Activated T-cell treated with anti-CD3 and anti-CD28 coated beads for 24 hours (primary cell): ENCODE measurements at places on chromosomes 12 and 14.

DNA sequence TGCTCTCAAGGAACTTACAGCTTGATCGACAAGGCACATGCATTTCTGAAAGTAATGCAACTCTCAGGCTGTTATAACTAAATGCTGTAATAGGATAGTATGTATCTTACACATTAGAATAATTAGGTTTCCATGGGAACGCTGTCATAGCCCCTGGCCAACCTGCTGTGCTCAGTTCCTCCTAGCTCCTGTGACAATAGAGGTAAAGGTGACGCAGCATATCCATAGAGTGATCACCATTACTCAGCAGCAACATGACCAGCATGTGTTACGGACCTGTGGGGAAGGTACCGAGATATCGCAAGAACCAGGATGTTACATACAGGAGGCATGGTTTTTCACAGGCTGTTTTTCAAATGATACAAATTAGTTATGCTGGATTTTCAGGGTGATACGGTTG is 150.7 kb downstream of the CAND1 start:
- no peak for DNase-seq

- DNase-seq, result no peak
These were observed 6.8 kb upstream of the CHPT1 start for GRCh38 chr12:101690544-101691098.

DNA sequence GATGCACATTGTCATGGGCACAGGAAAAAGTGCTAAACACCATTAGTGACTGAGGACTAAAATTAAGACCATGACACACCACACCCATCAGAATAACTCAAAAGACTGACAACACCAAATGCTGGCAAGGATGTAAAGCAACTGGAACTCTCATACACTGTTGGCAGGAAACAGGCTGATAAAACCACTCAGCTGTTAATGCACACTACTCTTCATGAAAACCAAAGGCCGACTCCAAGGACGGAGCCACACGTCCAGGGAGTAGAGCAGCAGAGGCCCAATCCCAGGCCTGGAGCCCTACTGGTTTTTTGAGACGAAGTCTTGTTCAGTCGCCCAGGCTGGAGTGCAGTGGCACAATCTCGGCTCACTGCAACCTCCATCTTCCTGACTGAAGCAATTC is 6.4 kb downstream of the RAD52 start:
- DNase-seq, result no peak

- DNase-seq, result no peak
These were observed 113.2 kb downstream of the TRMT5 start for GRCh38 chr14:60867503-60868172.

DNA sequence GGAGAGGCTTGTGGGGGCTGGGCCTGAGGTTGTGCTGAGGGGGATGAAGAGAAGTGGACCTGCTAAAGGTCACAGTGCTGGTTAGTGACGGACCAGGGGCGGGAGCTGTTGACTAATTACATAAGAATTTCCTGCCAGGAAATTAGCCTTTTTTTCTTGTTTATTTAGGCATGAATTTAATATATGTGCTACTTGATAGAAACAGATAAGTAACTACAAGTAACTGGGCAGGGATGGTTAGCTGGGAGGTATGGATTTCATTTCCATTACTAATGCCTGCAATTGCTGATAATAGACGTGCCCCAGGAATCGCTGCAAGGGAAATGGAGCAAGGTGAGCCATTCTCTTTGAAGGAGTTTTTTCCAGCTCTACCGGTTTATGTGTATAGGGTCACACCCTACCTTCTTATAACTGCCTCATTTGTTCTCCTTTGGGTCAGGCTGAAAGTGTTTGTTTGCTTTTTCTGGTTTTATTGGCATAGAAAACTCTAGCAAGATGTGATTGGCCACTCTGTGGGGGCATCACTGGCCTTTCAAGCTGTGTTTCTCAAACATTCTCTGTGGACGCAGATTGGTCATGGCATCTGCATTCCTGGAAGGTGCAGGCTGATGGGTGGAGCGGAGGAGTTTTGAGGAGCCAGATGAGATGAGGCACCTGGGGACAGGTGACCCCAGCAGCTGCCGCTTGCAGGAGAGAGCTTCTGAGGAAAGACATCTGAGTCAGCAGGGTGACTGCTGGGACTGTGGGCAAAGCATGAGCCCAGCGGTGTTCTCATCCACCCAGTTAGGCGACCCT is 19.0 kb upstream of the GPRC5A start:
- DNase-seq, result no peak

DNA sequence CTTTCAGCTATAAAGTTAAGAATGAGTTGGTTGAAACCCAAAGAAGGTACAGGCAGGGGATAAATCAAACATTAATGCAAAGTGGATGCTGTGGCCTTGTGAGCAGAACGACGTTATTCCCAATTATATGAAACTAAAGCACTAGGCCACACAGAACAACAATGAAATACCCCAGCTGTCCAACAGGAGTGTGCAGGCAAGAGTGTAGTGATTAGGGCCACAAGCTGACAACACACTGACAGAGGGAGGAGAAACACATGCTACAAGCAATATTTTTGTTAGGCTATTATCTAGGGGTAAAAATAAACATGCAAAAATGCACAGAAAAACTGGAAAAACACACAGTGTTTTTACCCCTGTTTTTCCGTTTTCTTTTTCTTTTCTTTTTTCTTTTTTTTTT is 15.0 kb downstream of the MAP3K9 start:
- DNase-seq, result no peak

DNA sequence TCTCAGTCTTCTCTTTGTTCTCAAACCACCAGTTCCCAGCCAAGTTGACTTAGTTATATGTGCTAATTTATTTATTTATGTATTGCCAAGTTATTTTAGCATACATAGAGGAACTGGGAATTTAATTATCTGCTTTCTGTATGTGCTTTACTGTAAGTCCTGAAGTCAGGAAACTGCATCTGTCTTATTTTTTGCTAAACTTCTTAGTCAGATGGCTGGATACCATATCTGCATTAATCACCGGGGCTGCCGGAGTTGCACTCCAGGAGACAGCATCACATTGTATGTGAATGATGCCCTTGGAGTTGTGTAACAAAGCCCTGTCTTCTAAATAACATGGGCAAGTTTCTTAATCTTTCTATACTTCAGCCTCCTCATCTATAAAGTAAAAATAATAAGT is 96.2 kb downstream of the MON2 start:
- DNase-seq, result no peak

GRCh38 chr12:88241862-88242570 is 99.9 kb downstream of the TMTC3 start:
- DNase-seq, result peak; percentile 11

- DNase-seq, result no peak
These were observed 58.1 kb downstream of the ETV6 start for GRCh38 chr12:11707535-11707934.

DNA sequence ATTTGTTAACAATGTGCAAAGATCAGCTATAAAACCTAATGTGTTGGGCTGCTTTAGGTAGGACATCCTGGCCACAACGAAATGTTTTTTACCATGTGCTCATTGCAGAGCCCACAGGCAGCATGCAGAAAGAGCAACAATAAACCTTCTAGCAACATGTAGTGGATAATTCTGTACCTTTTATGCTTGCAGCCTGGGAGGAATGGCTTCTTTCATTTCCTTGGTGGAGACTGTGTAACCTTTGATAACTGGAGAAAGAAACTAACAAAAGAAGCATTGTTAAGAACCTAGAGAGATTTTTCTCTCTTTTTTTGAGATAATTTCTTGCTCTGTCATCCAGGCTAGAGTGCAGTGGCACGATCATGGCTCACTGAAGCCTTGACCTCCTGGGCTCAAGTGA is 225.5 kb upstream of the PRICKLE1 start:
- DNase-seq, result no peak

DNA sequence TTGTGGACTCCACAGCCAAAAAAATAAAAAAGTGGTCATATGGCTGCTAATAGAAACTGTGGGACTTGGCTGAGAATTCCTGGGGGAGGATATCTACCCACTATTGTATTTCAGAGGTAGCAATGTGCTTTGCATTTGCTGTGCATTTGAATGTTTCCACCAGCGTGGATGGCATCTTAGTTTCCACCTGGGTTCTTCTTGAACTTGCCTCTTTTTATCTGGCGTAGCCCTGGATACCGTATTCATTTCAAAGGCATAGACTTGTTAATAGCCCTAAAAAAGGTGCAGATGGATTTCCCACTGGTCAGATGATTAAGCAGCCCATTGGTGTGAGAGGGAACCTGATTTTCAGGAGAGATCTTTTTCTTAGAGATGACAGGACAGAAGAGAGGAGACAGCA is 1.9 kb upstream of the MYF5 start:
- no peak for DNase-seq

DNA sequence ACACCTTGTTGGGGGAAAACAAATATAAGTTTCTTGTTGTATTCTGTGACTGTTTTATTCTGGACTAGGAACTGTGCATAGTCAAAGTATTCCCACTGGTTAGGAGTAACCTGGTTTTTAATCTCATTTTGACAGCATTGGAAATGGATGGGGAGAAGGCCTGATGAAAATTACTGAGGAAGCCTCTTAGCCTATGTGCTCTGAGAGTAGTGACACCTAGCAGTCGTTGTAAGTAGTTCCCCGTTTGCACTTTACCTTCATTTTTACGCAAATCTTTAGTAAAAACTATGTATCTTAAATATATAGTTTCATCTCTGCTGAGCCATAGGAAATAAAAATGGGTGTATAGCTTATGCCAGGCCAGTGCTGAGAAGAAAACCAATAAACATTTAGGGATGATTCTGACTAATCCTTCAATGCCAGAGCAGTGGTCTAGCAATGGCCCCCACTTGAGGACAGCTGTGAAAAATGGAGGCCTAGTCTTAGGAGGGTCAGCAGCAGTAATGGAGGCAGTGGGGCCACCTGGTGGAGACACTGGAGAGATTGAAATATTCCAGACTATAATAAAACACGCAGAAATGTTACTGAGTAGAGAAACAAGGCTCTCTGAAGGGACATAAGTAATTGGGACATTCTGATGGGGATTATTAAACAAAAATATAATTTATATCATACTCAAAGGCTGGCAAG is 133.2 kb upstream of the NOVA1 start:
- DNase-seq, result no peak

DNA sequence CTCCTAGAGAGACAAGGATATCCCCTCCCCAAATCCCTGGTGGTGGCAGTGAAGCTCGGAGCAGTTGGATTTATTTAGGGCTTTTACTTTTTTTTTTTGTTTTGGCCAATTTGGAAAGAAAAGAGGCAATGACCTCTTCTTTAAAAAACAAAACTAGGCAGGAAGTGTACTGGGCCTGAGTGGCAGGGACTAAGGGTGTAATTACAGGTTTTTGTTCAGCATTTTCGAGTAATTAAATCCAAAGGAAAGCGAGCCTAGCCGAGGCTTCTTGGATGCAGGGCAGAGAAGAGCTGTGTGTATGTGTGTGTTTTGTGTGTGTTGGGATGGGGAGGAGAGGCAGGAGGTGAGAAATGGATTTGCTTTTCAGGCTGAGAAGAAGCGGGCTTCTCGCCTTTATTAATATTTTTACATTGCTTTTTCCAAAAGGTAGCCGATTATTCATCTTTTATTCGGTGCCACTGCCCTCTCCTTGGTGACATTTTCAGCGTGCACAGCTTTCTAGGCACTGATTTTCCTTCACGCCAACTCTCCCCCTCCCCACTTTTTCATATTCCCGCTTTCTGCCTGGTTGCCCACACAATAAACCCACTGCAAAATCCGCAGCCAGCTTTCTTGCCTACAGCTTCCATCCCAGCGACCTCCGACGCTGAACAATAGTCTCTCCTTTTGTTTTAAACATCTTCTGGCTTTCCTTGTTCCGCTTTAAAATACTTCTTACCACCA is 8.9 kb upstream of the IRF2BPL start:
- no peak for DNase-seq

GRCh38 chr12:62750941-62751809 is 183.8 kb downstream of the PPM1H start:
- DNase-seq, result no peak

DNA sequence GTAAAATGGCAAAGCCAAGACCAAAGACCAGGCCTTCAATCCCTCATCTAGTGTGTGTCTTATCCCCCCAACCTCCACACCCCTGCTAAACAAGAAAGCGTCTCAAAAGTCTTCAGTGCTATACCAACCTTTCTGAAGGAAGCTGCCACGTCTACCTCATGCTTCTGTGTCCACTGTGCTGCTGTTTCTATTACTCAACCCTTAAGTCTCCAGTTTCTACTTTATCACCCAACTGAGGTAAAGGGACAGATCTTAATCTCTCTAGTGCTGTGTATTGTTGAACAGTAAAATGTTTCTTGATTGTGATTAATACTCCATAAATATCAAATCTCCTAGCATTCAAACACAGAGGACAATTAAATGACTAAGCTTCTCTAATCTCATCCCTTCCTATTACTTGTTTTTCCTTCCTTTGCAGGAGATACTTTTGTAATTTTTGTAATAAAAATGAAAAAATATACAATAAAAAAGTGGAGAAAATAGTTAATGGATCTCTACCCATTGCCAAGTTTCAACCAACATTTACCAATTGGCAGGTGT is 23.3 kb downstream of the BTBD7 start:
- no peak for DNase-seq

DNA sequence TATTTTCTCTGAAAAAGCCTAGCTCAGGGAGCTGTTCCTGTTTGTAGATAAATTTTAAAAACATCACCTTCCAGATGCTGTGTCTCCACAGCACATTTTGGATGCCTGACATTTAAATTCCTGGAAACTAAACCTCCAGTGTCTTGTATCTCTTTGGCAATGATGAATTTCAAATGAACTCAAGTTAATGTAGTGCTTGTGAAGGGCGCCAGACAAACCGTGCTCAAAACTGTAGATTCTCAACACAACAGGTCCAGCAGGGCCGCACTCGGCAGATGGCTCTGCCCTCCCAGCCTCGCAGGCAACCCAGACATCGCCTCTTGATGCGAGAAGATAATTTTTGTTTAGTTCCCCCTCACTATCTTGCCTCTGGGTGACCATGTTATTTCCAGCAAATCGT is 432.9 kb downstream of the VRK1 start:
- no peak for DNase-seq

DNA sequence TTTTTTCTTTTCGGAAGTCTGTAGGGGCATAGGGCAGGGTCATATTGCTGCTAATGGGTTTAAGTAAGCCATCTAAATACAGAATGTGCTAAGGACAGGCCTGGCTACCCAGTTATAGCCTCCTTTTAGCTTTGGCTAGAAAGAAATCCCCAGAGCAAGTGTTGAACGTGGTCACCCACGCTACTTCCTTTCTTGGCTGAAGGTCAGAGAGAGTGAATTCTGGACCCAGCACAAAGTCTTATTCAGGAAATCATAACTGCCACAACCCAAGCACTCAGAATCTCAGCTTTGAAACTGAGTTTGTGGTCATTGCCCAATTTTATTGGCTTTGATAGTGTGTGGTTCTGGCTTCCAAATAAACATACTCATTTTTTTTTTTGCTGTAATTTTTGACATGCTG is 542.1 kb upstream of the ATP2B1 start:
- DNase-seq, result no peak

- no peak for DNase-seq
These were observed 82.6 kb downstream of the SCARB1 start for GRCh38 chr12:124780752-124781685.

DNA sequence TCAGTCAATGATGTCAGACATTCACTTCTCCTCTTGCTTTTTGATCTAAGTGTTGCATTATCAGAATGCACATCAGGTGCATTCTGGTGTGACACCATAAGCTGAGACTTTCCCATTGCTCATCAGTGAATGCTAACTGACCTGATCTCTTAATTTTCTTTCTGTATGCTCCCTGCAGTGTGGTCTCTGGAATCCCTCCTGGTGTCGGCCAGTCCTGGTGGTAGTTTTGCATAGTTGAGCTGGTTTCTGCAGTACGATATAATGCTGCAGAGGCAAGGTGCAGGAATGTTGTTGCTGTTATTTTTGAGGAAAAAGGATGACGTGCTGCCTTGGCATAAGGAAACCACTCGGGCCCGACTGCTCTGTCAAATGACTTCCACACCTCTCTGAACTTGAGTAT is 11.0 kb upstream of the SRP54 start:
- DNase-seq, result no peak
